ENCODE measurements at places on chromosomes 3 and 15.
A peak's percentile ranks its signal among the peaks of the same experiment; 100 is the strongest.

DNA sequence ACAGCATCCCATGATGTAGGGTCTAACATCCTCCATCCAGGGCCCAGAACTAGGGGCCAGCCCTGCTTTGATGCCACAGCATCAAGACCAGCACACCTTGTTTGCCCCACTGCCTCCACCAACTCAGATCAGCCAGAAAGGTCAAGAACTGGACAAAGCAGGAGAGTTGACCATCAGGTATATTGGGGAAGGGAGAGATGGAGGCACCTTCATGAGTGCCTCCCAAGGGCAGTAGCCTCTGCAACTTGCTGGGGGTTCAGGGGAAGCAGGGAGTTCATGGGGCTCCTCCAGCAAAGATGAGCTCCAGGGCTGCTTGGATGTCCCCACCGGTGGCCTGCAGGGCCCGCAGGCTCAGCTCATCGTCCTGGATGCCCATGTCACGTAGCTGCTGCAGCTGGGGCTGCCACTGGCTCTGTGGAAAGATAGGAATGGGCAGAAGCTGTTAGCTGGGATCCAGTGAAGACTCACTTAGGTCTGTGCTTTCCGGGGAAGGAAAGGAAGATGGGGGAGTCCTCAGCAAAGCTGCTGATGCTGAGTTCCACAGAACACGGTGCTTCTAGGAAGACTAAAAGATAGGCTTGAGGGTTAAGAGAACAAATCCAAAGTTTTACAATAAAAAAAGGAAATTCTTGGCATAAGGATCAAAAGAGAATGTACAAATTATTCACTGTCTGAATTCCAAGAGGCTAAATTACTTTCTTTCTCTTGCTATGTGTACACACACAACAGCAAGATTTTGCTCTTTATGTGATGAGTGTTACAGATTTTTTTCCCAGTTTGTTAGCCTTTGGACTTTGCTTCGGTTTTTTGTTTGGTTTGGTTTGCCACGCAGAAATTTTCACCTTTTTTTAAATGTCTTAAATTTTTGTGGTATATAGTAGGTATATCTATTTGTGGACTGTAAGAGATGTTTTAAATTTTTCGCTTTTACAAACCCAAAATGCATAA lies 12.3 kb upstream of the SEMA7A start:
- no peak for DNase-seq

DNA sequence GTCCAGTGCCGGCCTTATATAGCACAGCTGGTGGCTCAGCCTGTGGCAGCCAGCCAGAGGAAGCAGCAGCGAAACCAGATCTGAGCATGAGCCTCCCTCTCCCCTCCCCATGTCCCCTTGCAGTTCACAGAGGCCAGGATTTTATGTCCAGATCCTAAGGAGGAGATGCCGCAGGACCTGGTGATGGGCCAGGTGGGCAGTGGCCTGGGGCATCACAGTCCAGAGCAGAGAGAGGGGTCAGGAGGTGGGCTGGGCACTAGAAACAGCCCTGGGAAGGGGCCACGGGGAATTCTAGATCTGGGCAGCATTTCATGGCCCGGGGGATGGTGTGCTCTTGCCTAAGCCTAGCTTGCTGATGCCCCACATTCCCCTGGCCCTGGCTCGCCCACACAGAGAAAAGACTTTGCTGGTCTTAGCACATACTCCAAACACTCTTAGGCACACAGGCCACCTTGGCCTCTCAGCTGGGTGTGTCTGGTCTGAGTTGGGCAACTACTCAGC lies 259 bp upstream of the CILP start:
- DNase-seq: peak; percentile 56

DNA sequence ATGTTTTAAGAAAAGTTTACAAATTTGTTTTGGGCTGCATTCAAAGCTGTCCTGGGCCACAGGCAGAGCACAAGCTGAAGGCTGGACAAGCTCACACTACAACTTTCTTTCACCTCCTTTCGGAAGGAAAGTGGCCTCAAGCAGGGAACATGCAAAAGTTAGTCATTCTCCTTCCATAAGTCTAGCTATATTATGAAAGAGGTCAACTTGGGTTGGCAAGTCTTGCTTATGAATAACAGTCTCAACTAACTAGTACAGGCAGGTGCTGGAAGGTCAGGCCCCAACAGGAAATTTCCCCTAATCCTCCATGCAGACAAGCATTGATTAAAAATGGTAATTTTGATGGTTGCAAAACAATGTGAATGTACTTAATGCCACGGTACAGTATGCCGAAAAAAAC lies 69.4 kb downstream of the OSBPL10 start:
- no peak for DNase-seq

DNA sequence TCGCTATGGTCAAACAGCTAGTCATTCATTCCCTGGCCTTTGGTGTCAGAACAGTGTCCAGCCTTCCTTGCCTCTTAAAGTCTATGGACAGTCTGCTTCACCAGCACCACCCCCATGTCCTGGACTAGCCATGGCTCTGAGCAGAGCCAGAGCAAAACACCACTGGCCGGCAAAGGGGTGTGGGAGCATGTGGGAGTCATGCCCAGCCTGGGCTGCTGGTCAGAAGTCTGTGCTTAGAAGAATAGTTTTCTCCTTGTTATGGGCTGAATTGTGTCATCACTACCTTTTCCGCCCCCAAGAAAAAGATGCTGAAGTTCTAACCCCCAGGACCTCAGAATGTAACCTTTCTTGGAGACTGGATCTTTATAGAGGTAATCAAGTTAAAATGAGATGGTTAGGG lies 132.9 kb upstream of the LPP start:
- DNase-seq: no peak

- DNase-seq: no peak
Observed at GRCh38 chr3:102741105-102741504, 306.3 kb downstream of the ZPLD1 start.

- DNase-seq: no peak
Observed at GRCh38 chr15:85009435-85009834, 27.8 kb downstream of the PDE8A start.

- no peak for DNase-seq
Observed at GRCh38 chr3:142732066-142732465, 8.2 kb downstream of the TRPC1 start.

GRCh38 chr3:56706629-56707028 lies 23.6 kb upstream of the TASOR start:
- DNase-seq: no peak

DNA sequence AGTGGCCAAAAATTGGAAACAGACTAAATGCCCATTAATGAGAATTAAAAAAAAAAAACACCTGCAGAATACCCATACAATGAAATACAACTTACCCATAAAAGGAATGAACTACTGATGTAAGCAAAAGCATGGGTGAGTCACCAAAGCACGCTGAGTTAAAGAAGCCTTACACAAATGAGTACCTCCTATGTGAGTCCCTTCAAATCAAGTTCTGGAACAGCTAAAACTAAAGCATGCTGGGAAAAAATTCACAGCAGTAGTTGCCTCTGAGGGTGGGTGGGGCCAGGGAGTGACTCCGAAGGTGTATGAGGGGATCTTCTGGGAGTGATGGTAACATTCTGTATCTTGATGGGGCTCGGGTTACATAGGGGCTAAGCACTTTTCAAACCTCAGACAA lies 11.4 kb downstream of the MYO5C start:
- no peak for DNase-seq

DNA sequence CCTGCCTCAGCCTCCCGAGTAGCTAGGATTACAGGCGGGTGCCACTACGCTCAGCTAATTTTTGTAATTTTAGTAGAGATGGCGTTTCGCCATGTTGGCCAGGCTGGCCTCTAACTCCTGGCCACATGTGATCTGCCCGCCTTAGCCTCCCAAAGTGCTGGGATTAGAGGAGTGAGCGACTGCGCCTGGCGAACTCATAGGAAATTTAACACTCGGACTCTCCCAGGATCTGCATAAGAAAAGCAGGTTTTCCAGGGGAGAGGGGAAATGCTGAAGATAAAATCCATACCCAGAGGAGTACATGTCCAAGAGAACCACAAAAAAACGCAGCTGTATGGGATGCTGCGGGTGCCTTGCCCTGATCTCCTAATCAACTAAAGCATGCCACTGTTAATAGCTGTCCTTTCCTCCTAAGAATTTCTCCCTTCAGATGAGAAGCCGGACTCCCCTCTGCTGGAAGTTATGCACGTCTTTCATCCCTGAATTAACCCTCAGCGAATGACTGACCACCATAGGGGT lies 25.3 kb upstream of the TGFBR2 start:
- no peak for DNase-seq

- no peak for DNase-seq
Observed at GRCh38 chr3:122533480-122533879, 18.7 kb upstream of the KPNA1 start.

- DNase-seq: no peak
Observed at GRCh38 chr3:55790596-55791350, 303.7 kb upstream of the WNT5A start.

DNA sequence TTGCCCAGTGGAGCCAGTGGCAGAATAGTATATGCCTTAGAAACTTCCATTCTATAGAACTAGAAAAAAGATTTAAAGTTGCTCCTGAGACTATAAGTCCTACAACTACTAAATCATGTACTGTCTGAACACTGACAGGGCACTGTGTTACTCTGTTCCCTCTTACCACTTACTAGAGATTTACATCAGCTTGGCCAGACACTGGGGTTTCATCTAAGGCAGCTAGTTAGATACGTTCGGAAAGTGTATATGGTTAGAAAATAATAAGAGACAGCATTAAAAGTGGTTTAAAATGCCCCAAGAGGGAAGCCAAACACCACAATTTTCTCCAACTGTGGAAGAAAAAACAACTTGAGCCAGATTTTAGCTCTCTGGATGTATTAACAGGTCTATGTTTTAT lies 97.1 kb downstream of the FBN1 start:
- no peak for DNase-seq

GRCh38 chr3:64441861-64442260 lies 216.6 kb upstream of the PRICKLE2 start:
- DNase-seq: no peak

All from left renal pelvis (tissue), 4 donors.